Liver (tissue), 10 donors: ENCODE measurements at places on chromosomes 3 and 15. TPM values are rescaled to one million over a fixed set of nuclear protein-coding genes. Genes with fewer than 3 reads are reported as not detected.

- no peaks in the 10 kb centered on the region for H3K36me3 ChIP-seq
- H3K4me3 ChIP-seq = no peak overlapping the region
- no peak for DNase-seq
- H3K27ac ChIP-seq = no peak overlapping the region
- no peaks in the 10 kb centered on the region for H3K27me3 ChIP-seq
Measured at GRCh38 chr3:125318167-125318865, 56.8 kb downstream of the ZNF148 start.

Gene ZPLD1
- 0.23 TPM for total RNA-seq

GRCh38 chr3:52090131-52090932 lies 34.0 kb upstream of the DUSP7 start:
- H3K4me3 ChIP-seq = no peak overlapping the region
- no peaks in the 10 kb centered on the region for H3K36me3 ChIP-seq
- no peaks in the 10 kb centered on the region for H3K27me3 ChIP-seq
- DNase-seq = no peak

- no peaks in the 10 kb centered on the region for H3K27me3 ChIP-seq
- no peak overlapping the region for H3K4me3 ChIP-seq
- peak; percentile 21 for DNase-seq
Measured at GRCh38 chr3:38578551-38578950, 70.9 kb downstream of the SCN5A start.

Gene DPPA2
- total RNA-seq = not detected

DNA sequence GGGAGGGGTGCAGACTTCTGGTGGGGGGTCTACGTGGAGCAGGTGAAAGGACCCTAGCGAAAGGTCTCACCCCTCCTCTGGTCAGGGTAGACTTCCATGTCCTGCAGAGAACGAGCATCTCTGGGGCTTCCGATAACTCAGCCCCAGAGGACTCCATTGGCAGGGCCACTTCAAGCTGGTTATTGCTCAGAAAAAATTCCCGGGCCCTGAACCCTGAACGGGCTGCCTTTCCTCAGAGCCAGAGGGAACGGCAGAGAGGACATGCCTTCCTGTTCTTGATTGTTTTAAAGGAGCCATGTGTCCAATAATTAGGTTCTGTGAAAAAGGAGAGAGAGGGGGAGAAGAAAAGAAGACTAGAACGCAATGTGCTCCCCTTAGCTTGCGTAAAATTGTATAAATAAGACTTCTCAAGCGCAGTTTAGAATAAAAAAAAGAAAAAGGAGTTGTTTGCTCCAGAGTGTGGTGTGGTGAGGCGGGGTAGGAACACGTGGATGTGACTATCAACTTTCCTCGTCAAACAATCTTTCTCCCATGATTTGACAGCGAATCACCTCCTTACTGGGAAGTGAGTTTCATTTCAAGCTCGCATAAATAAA lies 193.4 kb upstream of the UBE2E1 start:
- no peak for DNase-seq
- H3K36me3 ChIP-seq = no peaks in the 10 kb centered on the region
- peak overlapping the region; percentile 34 for H3K27ac ChIP-seq

- no peak for DNase-seq
- H3K4me1 ChIP-seq = peaks cover 2% of the 10 kb centered on the region
- H3K27me3 ChIP-seq = no peaks in the 10 kb centered on the region
- H3K4me3 ChIP-seq = no peak overlapping the region
- no peak overlapping the region for H3K27ac ChIP-seq
Measured at GRCh38 chr3:46375218-46375617, 4.5 kb downstream of the CCR5 start.

DNA sequence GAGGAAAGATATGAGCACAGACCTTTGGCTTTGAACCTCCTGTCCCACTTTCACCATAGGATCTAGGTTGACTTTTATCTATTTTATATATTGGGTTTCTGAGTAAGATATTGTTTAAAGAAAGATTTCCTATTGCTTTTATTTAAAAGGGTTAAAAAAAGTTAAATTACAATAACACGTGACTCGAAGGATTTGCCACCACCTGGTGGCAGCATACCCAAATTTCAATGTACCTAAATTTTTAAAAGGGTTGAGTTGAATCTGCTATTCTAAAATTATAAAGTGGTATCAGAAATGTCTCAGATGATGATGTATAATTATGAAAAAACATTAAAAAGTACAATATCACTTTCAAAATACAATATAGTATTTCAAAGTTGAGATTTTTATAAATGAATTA lies 368.4 kb downstream of the MECOM start:
- H3K4me3 ChIP-seq = no peak overlapping the region
- H3K4me1 ChIP-seq = no peaks in the 10 kb centered on the region
- H3K27ac ChIP-seq = no peak overlapping the region
- no peak for DNase-seq

Gene DHX30
- 30.4 TPM for total RNA-seq

Gene UQCC5
- total RNA-seq = 3.3 TPM

GRCh38 chr15:70231484-70231883 lies 133.8 kb upstream of the TLE3 start:
- no peak overlapping the region for H3K27ac ChIP-seq
- H3K4me1 ChIP-seq = no peaks in the 10 kb centered on the region
- no peak for DNase-seq
- H3K36me3 ChIP-seq = no peaks in the 10 kb centered on the region
- H3K27me3 ChIP-seq = no peaks in the 10 kb centered on the region
- no peak overlapping the region for H3K4me3 ChIP-seq

DNA sequence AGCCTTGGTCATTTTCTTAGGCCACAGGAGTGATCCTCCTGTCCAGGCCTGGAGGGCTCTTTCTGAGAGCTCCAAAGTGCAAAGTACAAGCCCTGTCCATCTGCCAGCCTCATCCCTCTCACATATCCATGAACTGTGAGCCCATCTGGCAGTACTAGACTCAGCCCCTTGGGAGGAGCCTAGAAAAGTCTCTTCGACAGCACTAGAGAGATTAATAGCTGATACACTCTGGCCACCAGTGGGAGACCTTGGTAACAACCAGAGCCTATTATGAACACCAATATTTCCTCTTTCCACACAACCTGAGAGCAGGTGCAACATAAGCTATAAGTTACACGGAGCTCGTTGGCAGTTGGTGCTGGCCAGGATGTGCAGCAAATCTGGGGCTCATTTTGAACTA lies 59.5 kb upstream of the DCLK3 start:
- no peak for DNase-seq
- no peak overlapping the region for H3K4me3 ChIP-seq
- peaks cover 25% of the 10 kb centered on the region for H3K36me3 ChIP-seq
- no peaks in the 10 kb centered on the region for H3K4me1 ChIP-seq
- no peak overlapping the region for H3K27ac ChIP-seq

DNA sequence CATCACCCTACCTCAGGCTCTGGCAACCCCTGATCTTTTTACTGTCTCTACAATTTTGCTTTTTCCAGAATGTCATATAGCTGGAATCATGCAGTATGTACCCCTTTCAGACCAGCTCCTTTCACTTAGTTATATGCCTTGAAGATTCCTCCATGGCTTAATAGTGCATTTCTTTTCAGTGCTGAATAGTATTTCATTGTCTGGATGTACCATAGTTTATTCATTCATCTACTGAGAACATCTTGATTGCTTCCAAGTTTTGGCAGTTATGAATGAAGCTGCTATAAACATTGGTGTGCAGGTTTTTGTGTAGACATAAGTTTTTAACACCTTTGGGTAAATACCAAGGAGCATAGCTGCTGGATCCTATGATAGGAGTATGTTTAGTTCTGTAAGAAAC lies 50.8 kb upstream of the ANP32A start:
- DNase-seq = no peak
- no peaks in the 10 kb centered on the region for H3K36me3 ChIP-seq
- H3K27ac ChIP-seq = no peak overlapping the region
- H3K4me3 ChIP-seq = no peak overlapping the region
- no peaks in the 10 kb centered on the region for H3K27me3 ChIP-seq

DNA sequence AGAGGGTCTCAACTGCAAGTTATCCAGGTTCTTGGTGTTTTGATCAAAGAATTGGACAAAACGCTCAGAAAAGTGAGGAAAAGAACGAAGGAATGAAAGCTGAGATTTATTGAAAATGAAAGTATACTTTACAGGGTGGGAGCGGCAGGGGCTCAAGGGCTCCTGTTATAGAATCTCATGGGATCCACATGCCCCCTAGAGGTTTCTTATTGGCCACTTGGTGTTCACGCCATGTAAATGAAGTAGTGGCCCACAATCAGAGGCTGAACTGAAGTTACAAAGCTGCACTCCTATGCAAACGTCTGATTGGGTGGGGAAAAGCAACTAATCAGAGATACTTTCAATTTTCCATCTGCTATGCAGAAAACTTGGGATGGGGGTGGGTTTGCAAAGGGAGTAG lies 216.7 kb downstream of the PTPRG start:
- H3K36me3 ChIP-seq = no peaks in the 10 kb centered on the region
- no peak overlapping the region for H3K4me3 ChIP-seq
- DNase-seq = no peak
- H3K27me3 ChIP-seq = no peaks in the 10 kb centered on the region
- peaks cover 16% of the 10 kb centered on the region for H3K4me1 ChIP-seq

GRCh38 chr3:171822431-171823106 lies 12.3 kb upstream of the PLD1 start:
- no peaks in the 10 kb centered on the region for H3K36me3 ChIP-seq
- H3K4me1 ChIP-seq = no peaks in the 10 kb centered on the region
- H3K27ac ChIP-seq = no peak overlapping the region
- no peak overlapping the region for H3K4me3 ChIP-seq

GRCh38 chr15:27550635-27551034 lies 548.5 kb downstream of the OCA2 start:
- H3K36me3 ChIP-seq = no peaks in the 10 kb centered on the region
- no peaks in the 10 kb centered on the region for H3K27me3 ChIP-seq
- no peaks in the 10 kb centered on the region for H3K4me1 ChIP-seq
- H3K4me3 ChIP-seq = peak overlapping the region; percentile 23
- DNase-seq = no peak

Gene ZNF774
- 0.19 TPM for total RNA-seq

- no peaks in the 10 kb centered on the region for H3K27me3 ChIP-seq
- no peak overlapping the region for H3K4me3 ChIP-seq
- DNase-seq = no peak
- no peak overlapping the region for H3K27ac ChIP-seq
Measured at GRCh38 chr3:25479727-25480010, 51.6 kb downstream of the RARB start.

DNA sequence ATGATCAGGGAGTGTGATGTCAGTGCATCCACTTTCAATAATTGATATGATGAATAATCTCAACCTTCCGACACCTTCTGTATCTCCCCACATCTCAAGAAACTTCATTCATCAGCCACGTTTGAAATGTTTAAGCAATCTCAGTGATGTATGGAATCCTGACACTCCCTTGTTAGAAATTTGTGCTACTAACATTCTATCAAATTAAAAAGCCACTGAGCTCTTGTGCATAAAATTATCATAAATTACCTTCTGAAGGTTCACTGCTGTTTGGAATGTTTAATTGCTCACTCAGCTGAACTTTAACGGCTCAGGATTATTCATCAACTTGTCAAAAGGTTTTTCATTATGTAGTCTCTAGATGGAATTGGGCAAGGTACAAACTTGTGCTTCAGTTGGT lies 108.4 kb upstream of the DPH6 start:
- no peak for DNase-seq
- H3K27ac ChIP-seq = no peak overlapping the region
- H3K36me3 ChIP-seq = no peaks in the 10 kb centered on the region

- no peak for DNase-seq
- H3K4me1 ChIP-seq = no peaks in the 10 kb centered on the region
Measured at GRCh38 chr3:98058244-98058960, 23.3 kb upstream of the GABRR3 start.

DNA sequence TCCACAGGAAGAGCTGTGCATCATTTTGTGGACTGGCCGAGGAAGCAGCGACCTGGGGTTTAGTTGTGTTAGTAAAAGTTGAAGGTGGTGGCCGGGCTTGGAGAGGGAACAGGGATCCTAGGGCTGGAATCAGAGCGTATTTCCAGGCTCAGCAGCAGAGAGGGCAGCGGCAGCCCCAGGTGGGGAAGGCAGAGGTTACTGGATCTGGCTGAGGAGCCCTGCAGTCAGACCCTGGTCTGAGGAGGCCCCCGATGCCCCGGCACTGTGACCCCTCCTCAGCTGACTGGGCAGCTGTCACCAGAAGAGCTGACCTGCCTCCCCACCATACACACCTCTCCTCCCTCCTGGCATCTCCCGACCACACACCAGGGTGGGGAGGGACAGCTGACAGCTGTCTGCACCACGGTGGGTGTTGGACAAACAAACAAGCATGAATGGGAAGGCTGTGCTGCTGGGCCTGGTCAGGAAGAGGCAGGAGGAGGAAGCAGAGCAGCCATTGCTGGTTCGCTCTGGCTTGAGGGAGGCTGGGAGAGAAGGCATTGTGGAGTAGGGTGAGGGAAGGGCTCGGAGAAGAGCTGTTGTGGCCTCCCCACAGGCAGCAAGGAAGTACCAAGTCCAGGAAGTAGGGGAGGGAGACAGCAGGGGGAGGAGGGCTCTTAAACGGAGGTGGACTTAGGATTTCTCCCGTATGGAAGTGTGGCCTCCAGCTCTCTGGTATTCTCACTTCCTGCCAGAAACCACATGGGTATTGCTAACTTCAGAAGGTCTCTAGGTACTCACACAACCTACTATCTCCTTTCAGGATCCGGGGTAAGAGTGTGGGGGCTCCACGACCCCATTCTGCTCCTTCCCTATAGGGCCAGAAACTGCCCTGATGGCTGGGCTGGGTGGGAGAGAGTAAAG lies 49.5 kb upstream of the HACD2 start:
- no peak for DNase-seq
- H3K36me3 ChIP-seq = peaks cover 30% of the 10 kb centered on the region
- peaks cover 28% of the 10 kb centered on the region for H3K4me1 ChIP-seq
- H3K27me3 ChIP-seq = no peaks in the 10 kb centered on the region

GRCh38 chr3:142237891-142238290 lies 12.5 kb upstream of the GK5 start:
- H3K4me1 ChIP-seq = no peaks in the 10 kb centered on the region
- no peak for DNase-seq
- no peak overlapping the region for H3K4me3 ChIP-seq
- H3K27me3 ChIP-seq = no peaks in the 10 kb centered on the region
- H3K27ac ChIP-seq = no peak overlapping the region

Gene SLC6A11
- 7.1 TPM for total RNA-seq

- no peaks in the 10 kb centered on the region for H3K4me1 ChIP-seq
Measured at GRCh38 chr3:65033576-65033975, 345.8 kb upstream of the ADAMTS9 start.

Gene GADL1
- not detected for total RNA-seq

Gene LRRC2
- 0.93 TPM for total RNA-seq

Gene TTLL13
- total RNA-seq = 0.08 TPM

DNA sequence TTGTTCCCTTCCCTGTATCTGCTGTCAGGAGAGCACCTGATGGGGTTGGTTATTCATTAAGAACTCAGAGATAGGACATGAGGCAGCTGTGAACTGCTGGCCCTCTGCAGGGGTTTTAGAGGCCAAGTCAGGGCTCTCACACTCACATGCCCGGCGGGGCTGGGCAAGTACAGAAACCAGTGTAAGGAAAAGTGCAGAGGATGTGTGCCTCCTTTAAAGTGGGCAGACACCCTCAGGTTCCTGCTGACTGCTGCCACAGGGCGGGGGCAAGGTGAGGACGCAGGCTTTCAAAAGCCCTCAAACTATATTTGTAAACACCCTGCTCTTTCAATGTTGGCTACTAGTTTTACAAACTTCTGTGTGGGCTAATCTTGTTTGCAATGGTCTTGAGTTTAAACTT lies 22.4 kb downstream of the CXCR6 start:
- H3K4me1 ChIP-seq = no peaks in the 10 kb centered on the region
- peaks cover 95% of the 10 kb centered on the region for H3K36me3 ChIP-seq
- DNase-seq = no peak
- H3K27me3 ChIP-seq = no peaks in the 10 kb centered on the region

Gene VPS13C
- 25.8 TPM for total RNA-seq

- no peak overlapping the region for H3K4me3 ChIP-seq
- H3K27ac ChIP-seq = peak overlapping the region; percentile 56
- H3K27me3 ChIP-seq = no peaks in the 10 kb centered on the region
- no peaks in the 10 kb centered on the region for H3K36me3 ChIP-seq
Measured at GRCh38 chr3:57952208-57952631, 56.0 kb upstream of the FLNB start.
